Breast epithelium (tissue), 4 donors: ENCODE measurements at places on chromosomes 12 and 14.
A peak's percentile ranks its signal among the peaks of the same experiment; 100 is the strongest.

- DNase-seq = no peak
Observed at GRCh38 chr12:30268041-30268440, 427.6 kb downstream of the IPO8 start.

DNA sequence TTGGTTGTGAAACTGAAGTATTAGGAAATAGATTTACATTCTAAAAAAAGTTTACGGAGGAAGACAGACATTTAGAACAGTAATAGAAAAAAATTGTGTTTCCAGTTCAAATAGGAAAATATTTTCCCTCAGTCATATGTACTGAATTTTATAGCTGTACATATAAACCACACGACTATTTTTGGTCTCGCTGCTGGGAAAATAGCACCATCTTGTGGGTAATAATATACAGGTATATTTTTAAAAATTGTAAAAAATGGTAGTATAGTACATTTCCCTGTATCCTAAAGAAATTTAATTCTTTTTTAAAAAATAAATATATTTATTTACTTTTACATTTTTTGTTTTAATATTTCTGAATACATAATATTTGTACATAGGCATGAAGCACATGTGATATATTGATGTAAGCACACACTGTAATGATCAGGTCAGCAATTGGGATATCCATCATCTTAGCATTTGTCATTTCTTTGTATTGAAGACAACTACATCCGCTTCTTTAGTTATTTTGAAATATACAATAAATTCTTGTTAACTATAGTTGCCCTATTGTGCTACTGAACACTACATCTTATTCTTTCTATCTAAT is 168.6 kb downstream of the ALX1 start:
- DNase-seq = no peak

GRCh38 chr14:59273737-59274136 is 85.3 kb downstream of the DAAM1 start:
- peak; percentile 33 for DNase-seq

- peak; percentile 52 for DNase-seq
Observed at GRCh38 chr14:34059925-34060650, 109.2 kb upstream of the EGLN3 start.
